Stimulated activated CD8-positive, alpha-beta memory T cell treated with anti-CD3 and anti-CD28 coated beads, Interleukin-2, amount 100 ng/mL, for 48 hours (primary cell): ENCODE measurements at places on chromosomes 2 and 18.

GRCh38 chr2:230939691-230940470, 14.8 kb upstream of the GPR55 start:
- DNase-seq, result no peak

DNA sequence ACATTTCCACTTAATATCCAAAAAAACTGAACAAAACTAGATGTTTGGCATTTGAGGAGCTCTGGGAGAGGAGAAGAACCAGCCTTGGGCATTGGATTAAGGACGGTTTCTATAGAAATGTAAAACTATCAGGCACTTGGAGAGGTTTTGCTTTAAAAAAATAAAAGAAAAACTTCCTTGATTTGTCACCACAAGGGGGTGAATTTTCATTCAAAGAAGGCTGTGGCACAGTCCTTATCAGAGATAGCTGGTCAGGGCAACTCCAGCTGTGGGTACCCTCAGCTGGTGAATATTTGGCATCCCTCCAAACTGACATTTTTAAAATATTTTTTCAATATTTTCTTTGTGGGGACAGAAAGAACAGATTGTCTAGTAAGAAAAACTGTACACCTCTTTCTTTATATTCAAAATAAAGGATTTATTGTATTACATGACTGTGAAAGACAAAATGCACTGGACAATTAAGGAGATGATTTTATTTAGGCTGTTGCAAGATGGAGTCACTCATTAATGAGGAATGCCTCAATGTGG, 46.1 kb upstream of the TBC1D8 start:
- no peak for DNase-seq

GRCh38 chr2:148177559-148177958, 156.7 kb downstream of the MBD5 start:
- DNase-seq, result no peak

DNA sequence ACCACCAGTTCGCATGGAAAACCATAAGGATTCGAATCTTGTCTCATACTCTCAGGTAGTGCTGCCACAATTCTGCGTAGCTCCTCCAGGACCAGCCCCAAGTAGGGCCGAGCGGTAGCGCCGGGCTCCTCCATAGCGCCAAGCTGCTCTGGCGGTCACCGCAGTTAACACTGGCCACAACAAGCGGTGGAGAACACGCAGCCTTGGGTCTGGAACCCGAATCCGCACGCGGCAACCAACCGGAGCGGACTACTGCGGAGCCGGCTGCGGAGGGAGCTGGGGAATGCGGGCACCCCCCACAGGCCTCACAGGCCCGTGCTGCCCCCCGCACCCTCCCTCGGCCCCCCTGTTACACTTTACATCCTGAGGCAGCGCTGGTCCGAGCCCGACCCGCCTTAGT, 531.5 kb downstream of the STK39 start:
- DNase-seq, result no peak

GRCh38 chr2:147863835-147864234, 19.0 kb downstream of the ACVR2A start:
- DNase-seq, result no peak

DNA sequence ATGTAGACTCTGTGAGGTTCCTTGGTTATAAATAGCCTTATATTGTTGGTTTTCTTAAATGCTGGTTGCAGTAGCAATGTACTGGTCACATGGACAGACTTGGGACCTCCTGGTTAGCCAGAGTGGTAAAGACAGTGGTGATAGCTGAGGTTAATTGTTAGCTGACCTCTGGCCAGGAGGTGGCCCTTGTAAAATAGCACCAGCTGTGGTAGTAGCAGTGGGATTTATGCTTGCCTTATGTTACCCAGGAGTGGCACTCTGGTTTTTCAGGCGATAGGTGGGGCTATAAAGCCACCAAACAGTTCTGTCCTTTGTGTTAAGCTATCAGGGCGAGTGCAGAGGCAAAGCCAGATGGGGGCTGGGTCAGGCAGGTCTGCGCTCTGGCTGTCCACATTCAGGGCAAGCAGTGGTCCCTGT, 94.8 kb upstream of the SRD5A2 start:
- DNase-seq, result no peak

GRCh38 chr2:161713706-161714105, 89.5 kb downstream of the SLC4A10 start:
- DNase-seq, result no peak

GRCh38 chr2:68831686-68832232, 39.4 kb downstream of the BMP10 start:
- DNase-seq, result no peak

- DNase-seq, result no peak
Measured at GRCh38 chr18:55280503-55280902, 307.5 kb downstream of the TCF4 start.

DNA sequence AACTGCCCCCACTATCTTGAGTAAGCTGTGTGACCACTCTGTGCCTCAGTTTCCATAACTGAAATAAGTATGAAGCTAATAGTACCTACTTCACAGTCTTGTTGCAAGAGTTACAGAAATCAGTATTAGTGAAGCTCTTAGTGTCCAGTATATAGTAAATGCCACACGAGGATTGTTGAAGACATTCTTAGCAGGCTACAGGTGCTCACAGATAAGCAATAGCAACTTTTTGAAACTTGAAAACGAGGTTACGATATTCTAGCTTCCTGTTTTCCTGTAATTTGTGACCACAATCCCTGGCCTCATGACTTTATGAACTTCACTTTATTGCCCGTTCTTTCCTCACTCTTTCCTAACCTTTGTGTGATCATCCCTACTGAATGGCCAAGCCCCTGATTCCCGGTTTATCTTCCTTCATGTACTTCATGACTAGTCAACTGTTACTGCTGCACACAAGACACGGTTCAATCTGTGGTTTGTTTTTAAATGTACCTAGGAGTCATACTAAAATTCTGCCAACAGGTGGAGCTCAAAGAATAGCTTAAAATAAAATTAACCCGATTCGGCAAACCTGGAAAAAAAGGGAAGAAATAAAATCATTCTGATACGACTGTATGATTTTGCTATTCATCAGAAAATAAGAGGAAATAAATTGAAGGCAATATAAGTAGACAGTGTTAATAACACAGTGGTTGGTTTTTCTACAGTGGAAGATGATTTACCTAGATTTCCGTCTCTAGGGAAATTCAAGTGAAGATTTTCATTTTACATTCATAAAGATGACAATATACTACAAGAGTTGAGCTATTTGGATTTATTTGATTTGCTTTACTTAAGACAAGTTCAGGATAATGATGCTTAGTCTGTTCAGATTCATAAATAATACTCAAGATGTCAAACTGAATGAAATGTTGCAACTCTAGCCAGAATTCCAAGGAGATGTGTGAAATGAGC, 38.1 kb upstream of the STAT1 start:
- no peak for DNase-seq

GRCh38 chr2:9752441-9753275, 90.6 kb upstream of the TAF1B start:
- peak; percentile 78 for DNase-seq

DNA sequence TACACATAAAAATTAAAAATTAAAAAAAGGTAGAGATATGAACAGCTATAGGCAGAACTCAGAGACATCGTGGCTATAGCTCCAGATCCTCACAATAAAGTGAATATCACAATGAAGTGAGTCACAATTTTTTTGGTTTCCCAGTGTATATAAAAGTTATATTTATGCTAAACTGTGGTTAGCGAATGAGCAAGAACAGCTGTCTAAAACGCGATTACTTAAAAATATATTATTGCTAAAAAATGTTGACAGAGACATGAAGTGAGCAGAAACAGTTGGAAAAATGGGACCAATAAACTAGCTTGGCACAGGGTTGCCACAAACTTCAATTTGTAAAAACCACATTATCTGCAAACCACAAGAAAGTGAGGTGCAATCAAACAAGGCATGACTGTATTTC, 551.7 kb upstream of the NETO1 start:
- DNase-seq, result no peak

GRCh38 chr18:24019641-24020331, 5.2 kb downstream of the TTC39C start:
- DNase-seq, result no peak

GRCh38 chr2:157836531-157836930, 39.6 kb downstream of the ACVR1 start:
- no peak for DNase-seq

DNA sequence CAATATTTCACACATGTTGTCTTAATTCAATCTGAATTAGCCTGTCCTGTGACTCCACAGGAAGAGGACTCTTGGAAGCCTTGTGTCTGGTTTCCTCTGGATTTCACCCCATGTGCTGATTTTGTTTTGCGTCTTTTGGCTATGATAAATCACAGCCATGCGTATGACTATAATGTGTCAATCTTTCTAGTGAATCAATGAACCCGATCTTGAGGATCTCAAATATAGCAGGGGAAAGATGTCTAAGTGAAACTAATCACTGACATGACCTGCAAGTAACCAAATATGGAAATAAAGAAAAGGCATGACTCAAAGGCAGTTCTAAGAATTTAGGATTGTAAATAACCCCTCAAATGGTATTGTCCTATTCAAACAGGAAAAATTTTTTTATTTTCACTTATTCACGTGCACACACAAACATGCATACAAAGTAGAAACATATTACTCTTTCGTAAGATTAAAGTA, 8.2 kb downstream of the WDFY1 start:
- DNase-seq, result no peak

DNA sequence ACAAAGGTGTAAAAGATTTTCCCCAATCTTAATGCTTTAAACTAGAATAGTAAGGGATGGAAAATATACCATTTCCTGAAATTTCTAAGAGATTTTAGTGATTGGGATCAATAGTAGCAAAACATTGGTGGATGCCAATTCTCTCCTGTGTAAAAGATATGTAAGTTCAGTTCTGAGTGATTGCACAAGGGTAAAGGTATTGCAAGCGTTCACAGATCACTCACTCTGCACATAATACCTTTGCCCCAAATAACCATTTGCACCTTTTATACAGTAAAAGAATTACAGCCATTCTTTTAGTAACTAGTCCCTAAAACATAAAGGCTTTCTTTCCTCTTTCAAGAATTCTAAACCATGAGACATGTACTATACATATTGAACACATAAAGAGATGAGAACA, 13.0 kb upstream of the ZCCHC2 start:
- no peak for DNase-seq

DNA sequence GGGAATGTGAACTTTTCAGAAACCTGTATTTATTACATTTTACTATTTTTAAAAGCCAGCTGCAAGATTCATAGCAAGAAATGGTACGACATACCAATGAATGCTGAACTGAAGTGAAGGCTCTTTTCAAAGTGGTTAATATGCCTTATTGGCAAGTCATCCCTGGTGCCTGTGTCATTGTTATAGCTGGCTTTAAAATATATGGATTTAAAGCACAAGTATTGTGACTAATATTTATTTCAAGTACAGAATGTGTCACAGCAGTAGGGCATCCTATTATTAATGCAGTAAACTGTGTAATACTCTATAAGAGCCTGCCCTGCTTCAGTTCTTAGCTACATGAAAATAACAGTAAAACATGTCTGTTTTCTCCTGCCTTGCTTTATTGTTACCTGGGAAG, 10.8 kb downstream of the TSHZ1 start:
- DNase-seq, result no peak

- DNase-seq, result peak; percentile 60
Measured at GRCh38 chr2:126886211-126886915, 12.3 kb upstream of the TEX51 start.

DNA sequence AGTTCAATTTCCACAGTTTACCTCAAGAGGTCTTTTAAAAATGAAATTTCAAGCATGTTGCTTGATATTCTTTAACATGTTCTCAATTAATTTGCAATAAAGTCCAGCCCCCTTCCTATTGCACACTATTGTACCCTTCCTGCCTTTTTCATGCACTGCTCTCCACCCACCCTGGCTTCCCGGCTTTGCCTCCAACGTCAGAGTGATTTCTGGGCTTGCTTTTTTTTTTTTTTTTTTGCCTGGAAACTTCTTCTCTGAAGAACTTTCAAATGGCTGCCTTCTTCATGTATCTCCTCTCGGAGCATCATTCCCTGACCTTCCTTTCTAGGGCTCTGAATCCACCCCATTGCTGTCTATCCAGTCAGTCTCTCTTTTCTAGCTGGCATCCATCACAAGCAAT, 24.4 kb upstream of the CYP1B1 start:
- DNase-seq, result no peak

DNA sequence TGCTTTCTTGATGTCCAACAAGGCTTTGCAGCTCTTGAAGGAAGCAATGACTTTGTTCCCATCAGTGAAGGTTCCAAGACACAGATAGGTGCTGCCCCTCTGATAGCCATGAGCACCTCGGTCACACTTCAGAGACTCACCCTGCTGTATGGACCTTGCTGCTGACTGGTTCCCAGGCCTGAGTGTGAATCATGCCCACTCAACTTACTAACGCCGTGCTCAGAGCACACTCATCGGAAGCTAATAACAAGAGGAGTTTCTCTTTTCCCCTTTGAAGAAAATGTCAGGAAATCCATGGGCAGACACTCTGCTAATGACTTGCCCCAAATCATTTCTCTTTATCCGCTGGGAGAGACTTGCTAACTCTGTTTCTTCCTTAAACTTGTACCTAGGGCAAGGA, 83.8 kb upstream of the ARL4C start:
- no peak for DNase-seq

DNA sequence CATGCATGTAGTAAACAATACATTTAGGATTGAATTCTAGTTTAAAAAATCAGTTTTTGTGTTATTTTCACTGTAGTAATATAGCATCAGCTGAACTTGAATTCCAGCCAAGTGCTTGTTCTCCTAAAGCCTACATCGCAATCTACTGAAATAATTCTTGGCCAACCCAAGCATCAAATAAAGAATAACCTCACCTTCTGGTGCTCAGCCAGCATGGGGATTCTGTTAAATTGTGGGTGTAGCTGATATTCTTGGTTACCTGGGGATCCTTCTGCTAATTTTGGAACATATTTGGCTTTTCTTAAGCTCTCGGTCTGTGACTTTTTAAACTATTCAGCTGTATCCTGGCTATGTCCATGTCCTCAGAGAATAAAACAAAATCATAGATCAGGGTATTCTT, 248.8 kb downstream of the NRXN1 start:
- no peak for DNase-seq

GRCh38 chr2:36678856-36679255, 17.7 kb upstream of the VIT start:
- DNase-seq, result no peak

- DNase-seq, result no peak
Measured at GRCh38 chr2:231399046-231399852, 3.7 kb downstream of the B3GNT7 start.

GRCh38 chr2:138423745-138424144, 77.8 kb upstream of the SPOPL start:
- no peak for DNase-seq

GRCh38 chr18:77811503-77811902, 561.9 kb downstream of the GALR1 start:
- no peak for DNase-seq

- DNase-seq, result no peak
Measured at GRCh38 chr2:239892441-239893235, 132.5 kb downstream of the NDUFA10 start.

- no peak for DNase-seq
Measured at GRCh38 chr2:47896450-47896968, 9.8 kb downstream of the FBXO11 start.

- DNase-seq, result no peak
Measured at GRCh38 chr2:180931841-180932240, 48.6 kb upstream of the UBE2E3 start.

- no peak for DNase-seq
Measured at GRCh38 chr2:142041105-142041504, 89.7 kb downstream of the LRP1B start.
